ENCODE measurements at places on chromosomes 12 and 14. TPM values are rescaled to one million over a fixed set of nuclear protein-coding genes. Genes with fewer than 3 reads are reported as not detected.

TAS2R42 gene
- not detected for total RNA-seq

- H3K27ac ChIP-seq: no peak overlapping the region
- H3K4me3 ChIP-seq: no peak overlapping the region
- no peaks in the 10 kb centered on the region for H3K4me1 ChIP-seq
- no peaks in the 10 kb centered on the region for H3K36me3 ChIP-seq
- H3K27me3 ChIP-seq: no peaks in the 10 kb centered on the region
- DNase-seq: peak; percentile 15
These were observed 75.3 kb upstream of the FAR2 start for GRCh38 chr12:29073631-29074239.

DNA sequence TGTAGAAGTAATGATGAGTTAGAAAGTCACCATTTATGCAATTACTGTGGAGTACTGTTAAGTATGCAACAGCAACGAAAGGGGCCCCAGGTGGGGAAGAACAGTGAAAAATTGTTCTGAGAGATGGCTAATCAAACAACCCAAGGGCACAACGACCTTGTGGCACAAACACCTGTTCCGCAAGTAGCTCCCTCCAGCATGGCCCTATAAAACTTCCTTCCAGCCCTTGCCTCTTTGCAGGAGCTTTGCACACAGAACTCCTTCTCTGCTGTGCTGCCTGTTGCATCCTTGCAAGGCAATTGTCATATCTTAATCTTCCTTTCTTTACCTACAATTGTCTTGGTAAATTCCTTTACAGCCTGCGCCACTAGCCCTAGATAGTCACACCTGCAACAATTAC, 23.2 kb upstream of the ATP23 start:
- H3K27ac ChIP-seq: no peak overlapping the region
- no peak for DNase-seq
- H3K27me3 ChIP-seq: no peaks in the 10 kb centered on the region
- no peaks in the 10 kb centered on the region for H3K4me1 ChIP-seq
- H3K36me3 ChIP-seq: no peaks in the 10 kb centered on the region

PRKCH gene
- 32.4 TPM for total RNA-seq

GRCh38 chr12:60137513-60137912, 541.7 kb downstream of the SLC16A7 start:
- H3K4me1 ChIP-seq: no peaks in the 10 kb centered on the region
- H3K4me3 ChIP-seq: no peak overlapping the region
- H3K27ac ChIP-seq: no peak overlapping the region
- no peaks in the 10 kb centered on the region for H3K27me3 ChIP-seq
- H3K36me3 ChIP-seq: no peaks in the 10 kb centered on the region
- no peak for DNase-seq

- no peak for DNase-seq
- H3K36me3 ChIP-seq: no peaks in the 10 kb centered on the region
- no peaks in the 10 kb centered on the region for H3K27me3 ChIP-seq
- peak overlapping the region; percentile 89 for H3K27ac ChIP-seq
- peak overlapping the region; percentile 10 for H3K4me3 ChIP-seq
These were observed 151.5 kb downstream of the PRKCH start for GRCh38 chr14:61472801-61473376.

- DNase-seq: no peak
- no peaks in the 10 kb centered on the region for H3K27me3 ChIP-seq
- H3K27ac ChIP-seq: no peak overlapping the region
- H3K36me3 ChIP-seq: no peaks in the 10 kb centered on the region
- peaks cover 13% of the 10 kb centered on the region for H3K4me1 ChIP-seq
- no peak overlapping the region for H3K4me3 ChIP-seq
These were observed 8.9 kb downstream of the APAF1 start for GRCh38 chr12:98653866-98654493.

GRCh38 chr12:91947459-91947858, 198.2 kb downstream of the BTG1 start:
- no peak overlapping the region for H3K4me3 ChIP-seq
- no peaks in the 10 kb centered on the region for H3K27me3 ChIP-seq
- no peak for DNase-seq
- no peak overlapping the region for H3K27ac ChIP-seq
- H3K4me1 ChIP-seq: no peaks in the 10 kb centered on the region

DNA sequence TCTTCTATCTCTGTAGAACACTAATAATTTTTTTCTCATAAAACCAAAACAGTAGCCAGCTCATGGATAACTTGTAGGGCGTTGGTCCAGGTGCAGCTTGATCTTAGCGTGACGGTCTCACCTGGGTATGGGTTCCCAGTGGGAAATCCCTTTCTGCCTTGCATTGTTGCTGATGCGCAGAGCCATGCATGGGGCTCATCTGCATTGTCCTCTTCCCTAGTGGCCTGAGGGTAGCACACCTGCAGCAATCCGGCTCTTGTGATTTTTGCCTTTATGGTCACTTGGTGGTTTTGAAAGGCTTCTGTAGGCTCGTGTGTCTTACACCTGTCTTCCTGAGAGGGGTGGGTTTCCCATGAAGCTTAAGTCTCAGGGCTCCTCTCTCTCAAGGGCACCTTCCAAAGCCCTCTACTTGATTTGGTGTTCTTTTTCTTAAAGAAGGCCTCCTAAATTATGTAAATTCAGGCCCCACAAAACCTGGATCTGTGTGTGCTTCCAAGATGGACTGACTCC, 130.6 kb downstream of the PRKCH start:
- no peak overlapping the region for H3K27ac ChIP-seq
- H3K4me3 ChIP-seq: no peak overlapping the region
- no peaks in the 10 kb centered on the region for H3K36me3 ChIP-seq
- no peaks in the 10 kb centered on the region for H3K27me3 ChIP-seq

GRCh38 chr14:63672417-63673180, 30.9 kb upstream of the WDR89 start:
- peaks cover 10% of the 10 kb centered on the region for H3K4me1 ChIP-seq
- no peak overlapping the region for H3K4me3 ChIP-seq
- no peak overlapping the region for H3K27ac ChIP-seq
- no peaks in the 10 kb centered on the region for H3K27me3 ChIP-seq
- no peaks in the 10 kb centered on the region for H3K36me3 ChIP-seq
- peak; percentile 39 for DNase-seq

BEGAIN gene
- not detected for total RNA-seq

SLC6A12 gene
- not detected for total RNA-seq

GRCh38 chr14:22025879-22026278, 352.3 kb upstream of the OR4E1 start:
- H3K27me3 ChIP-seq: no peaks in the 10 kb centered on the region
- no peaks in the 10 kb centered on the region for H3K36me3 ChIP-seq
- DNase-seq: no peak
- H3K4me3 ChIP-seq: no peak overlapping the region

DNA sequence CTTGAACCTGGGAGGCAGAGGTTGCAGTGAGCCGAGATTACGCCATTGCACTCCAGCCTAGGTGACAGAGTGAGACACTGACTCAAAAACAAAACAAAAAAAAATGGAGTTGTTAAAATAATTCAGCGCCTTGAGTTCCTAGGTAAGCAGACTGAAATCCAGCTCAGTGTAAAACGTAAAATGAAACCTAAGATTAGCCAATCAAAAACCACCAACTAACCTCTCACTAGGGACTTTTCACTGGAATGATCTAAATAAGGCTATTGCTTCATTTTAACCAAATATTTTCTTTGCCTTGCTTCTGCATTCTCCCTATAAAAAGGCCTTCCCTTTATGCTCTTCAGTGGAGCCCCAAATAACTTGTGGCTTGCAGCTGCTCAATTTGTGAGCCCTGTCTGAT, 91.6 kb upstream of the HIF1A start:
- H3K4me3 ChIP-seq: no peak overlapping the region
- peaks cover 22% of the 10 kb centered on the region for H3K4me1 ChIP-seq
- no peak for DNase-seq
- H3K27me3 ChIP-seq: no peaks in the 10 kb centered on the region
- no peak overlapping the region for H3K27ac ChIP-seq

GRCh38 chr12:84857525-84858208, 54.9 kb downstream of the SLC6A15 start:
- H3K4me3 ChIP-seq: no peak overlapping the region
- DNase-seq: no peak
- H3K36me3 ChIP-seq: no peaks in the 10 kb centered on the region

GDF3 gene
- total RNA-seq: not detected

DNA sequence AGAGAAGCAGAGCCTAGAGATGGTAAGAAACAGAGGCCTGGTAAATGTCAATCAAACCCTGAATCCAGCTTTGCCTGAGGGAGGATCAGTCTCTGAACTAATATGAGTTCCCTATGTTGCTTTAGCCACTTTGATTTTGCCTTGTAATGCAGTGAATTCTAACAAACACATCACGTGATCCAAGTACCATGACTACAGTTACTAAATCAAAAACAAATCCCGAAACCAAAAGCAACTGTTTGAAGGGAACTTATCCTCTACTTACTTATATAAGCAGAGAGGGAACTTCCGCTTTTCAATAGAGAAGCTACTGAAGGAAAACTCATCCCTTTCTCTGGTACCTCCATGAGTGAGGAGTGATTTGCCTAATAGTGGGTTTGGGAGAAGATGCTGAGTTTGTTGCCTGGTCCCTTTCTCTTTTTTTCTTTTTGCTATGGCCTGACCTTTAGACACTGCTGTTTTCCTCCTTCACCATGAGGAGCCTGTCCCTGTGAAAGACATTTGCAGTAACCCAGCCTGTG, 7.7 kb upstream of the PPTC7 start:
- DNase-seq: no peak
- H3K27ac ChIP-seq: peak overlapping the region; percentile 33
- H3K4me1 ChIP-seq: peaks cover 25% of the 10 kb centered on the region
- H3K4me3 ChIP-seq: no peak overlapping the region
- H3K36me3 ChIP-seq: no peaks in the 10 kb centered on the region

DNA sequence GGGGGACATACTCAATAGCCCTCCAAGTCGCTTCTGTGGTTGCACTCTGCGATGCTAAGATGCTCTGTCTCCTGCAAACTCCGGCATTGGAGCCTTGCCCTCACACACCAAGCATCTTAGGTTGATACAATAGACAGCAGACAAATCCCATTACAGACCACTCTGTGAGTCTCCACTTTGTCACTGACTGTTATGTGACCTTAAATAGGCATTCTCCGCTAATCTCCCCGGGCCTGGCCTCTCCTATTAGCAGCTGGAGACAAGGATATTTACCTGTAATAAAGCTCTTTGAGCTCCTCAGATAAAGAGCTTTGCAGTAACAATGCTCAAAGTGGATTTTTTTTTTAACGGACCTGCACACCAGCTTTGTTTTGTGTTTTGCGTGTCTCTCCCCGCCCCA, 479.7 kb upstream of the TBX3 start:
- H3K36me3 ChIP-seq: no peaks in the 10 kb centered on the region
- no peak overlapping the region for H3K27ac ChIP-seq
- no peak overlapping the region for H3K4me3 ChIP-seq
- DNase-seq: no peak
- no peaks in the 10 kb centered on the region for H3K4me1 ChIP-seq

DNA sequence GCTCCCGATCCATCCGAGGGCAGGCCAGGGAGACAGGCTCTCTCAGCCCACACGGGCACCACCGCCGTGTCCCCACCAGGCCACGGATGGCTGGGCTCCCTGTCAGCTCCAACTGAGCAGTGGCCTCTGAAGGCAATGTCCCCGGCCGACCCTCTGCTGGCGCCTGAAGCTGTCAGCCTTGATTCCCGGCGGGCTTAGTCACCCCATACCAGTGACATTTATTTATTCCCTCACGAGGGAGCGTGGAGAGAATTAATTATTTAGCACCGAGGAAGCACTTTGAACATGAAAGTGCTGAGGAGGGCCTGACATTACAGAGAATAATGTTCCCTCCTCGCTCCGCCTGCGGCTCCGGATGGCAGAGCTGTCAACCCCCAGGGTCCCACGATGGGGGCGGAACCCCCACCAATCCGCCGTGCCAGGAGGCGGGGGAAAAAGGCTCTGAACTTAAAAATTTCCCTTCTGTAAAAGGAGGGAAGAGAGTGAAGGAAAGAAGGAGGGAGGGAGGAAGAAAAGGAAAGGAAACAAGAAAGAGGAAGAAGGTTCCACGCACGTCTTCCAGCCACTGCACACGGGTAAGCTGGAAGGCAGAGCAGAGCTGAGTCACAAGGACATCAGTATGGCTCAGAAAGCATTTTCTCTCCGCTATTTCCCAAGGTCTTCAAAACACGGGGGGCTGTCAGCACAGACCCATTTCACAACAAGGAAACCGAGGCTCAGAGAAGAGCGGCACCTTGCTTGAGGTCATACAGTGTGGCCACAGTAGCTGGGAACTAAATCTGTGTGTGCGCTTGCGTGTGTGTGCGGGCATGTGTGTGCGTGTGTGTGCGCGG, 108.7 kb upstream of the NCOR2 start:
- no peaks in the 10 kb centered on the region for H3K36me3 ChIP-seq
- H3K27me3 ChIP-seq: no peaks in the 10 kb centered on the region
- peaks cover 44% of the 10 kb centered on the region for H3K4me1 ChIP-seq
- no peak for DNase-seq

OR4K14 gene
- total RNA-seq: not detected

DNA sequence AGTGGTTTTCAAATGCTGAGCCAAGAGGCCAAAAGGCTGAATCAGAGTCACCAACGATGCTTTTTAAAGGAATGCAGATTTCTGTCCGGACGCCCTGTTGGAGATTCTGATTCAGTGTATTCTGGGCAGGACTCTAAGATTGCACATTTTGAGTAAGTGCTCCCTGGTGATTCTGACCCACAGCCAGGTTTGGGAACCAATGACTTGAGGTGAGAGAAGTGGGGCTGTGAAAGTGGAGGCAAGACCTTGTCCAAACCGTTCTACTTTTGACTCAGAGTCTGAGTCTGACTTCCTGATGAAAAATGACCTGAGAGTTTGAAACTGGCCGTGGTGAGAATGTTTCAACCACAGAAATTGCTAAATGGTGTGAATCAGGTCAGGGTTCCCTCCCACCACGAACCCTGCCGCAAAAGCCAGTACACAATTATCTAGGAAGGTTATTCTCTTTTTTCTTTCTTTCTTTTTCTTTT, 90.2 kb downstream of the NTN4 start:
- no peaks in the 10 kb centered on the region for H3K27me3 ChIP-seq
- no peak overlapping the region for H3K4me3 ChIP-seq
- peaks cover 47% of the 10 kb centered on the region for H3K36me3 ChIP-seq
- H3K27ac ChIP-seq: peak overlapping the region; percentile 96

DNA sequence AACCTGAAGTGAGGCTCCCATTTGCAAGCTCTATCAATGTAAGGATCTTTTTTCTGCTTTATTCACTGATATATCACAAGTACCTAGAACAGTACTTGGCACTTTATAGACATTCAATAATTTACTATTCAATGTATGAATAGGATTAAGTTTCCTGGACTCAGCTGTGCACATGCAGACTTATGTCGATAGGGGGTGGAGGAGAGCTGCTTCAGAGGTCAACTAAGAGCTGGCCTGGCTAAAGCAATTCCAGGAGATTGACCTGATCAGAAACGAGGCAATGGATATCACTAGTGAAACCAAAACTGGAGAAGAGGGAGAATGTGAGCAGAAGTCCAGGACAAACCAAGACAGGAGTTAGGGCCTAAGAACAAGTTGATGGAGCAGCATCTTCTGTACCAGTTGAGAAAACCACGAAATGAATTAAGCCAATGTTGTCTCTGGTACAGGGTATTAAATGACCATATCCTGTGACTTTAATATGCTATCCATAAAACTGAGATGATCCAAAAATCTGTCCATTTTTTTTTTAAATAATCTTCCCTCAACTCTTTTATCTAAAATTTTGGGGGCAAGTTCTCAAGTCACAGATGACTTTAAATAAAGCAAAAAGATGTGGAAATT, 169.2 kb downstream of the PIK3C2G start:
- no peaks in the 10 kb centered on the region for H3K27me3 ChIP-seq
- no peak overlapping the region for H3K4me3 ChIP-seq
- H3K4me1 ChIP-seq: peaks cover 3% of the 10 kb centered on the region
- H3K27ac ChIP-seq: no peak overlapping the region
- DNase-seq: no peak

GPR137C gene
- 1.2 TPM for total RNA-seq

OR6C75 gene
- not detected for total RNA-seq
